Urinary bladder (tissue), 4 donors: ENCODE measurements at places on chromosomes 1 and 21. TPM values are rescaled to one million over a fixed set of nuclear protein-coding genes. Genes with fewer than 3 reads are reported as not detected.

DNA sequence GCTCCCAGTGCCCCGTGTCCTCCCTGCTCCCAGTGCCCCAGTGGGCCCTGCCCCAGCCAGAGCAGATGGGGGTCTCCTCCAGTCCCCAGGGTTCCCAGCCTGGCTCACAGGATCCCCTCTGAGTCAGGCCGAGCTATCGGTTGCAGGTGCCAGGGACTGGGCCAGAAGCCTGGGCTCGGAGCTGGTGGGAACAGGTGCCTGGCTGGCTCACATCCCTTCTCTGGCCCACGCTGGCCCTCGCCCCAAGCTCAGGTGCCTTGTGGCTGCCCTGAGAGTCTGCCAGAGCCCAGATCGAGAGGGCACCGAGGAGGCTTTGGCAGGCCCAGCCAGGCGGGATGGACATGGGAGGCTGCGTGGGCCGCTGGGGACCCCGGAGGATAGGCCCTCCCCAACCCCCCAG lies 18.9 kb downstream of the PLCH2 start:
- no peak for DNase-seq

GRCh38 chr1:9476790-9477463 lies 62.3 kb upstream of the SLC25A33 start:
- no peak for DNase-seq

GUCA2B gene
- total RNA-seq: not detected

DNA sequence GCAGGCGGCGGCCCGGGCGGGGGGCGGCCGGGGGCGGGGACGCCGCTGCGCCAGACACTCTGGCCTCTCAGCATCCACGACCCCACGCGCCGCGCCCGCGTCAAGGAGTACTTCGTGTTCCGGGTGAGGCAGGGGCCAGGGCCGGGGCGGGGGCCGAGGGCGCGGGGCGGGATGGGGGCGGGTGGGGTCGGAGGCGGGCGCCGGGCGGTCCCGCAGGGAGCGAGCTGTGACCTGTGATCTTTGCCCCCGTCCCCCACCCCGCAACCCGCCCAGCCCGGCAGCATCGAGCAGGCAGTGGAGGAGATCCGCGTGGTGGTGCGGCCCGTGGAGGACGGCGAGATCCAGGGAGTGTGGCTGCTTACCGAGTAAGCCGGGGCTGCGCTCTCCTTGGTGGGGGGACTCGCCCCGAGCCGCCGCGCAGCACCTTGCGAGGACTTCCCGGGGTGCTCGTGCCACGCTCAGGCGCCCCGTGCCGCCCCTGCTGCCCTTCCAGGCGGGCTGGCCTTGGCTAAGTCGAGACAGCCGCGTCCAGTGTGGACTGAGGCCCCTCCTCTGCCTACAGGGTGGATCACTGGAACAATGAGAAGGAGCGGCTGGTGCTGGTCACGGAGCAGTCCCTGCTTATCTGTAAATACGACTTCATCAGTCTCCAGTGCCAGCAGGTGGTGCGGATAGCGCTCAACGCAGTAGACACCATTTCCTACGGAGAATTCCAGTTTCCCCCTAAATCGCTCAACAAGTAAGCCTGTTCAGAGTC lies 514 bp downstream of the TPRG1L start:
- no peak for DNase-seq

C1orf210 gene
- 0.90 TPM for total RNA-seq
